T-helper 17 cell (primary cell): ENCODE measurements at places on chromosomes 1 and 21. TPM values are rescaled to one million over a fixed set of nuclear protein-coding genes. Genes with fewer than 3 reads are reported as not detected.

Gene CNIH3
- 1.4 TPM for total RNA-seq

Gene USF1
- 85.4 TPM for total RNA-seq

Gene SLFNL1
- 0.18 TPM for total RNA-seq

DNA sequence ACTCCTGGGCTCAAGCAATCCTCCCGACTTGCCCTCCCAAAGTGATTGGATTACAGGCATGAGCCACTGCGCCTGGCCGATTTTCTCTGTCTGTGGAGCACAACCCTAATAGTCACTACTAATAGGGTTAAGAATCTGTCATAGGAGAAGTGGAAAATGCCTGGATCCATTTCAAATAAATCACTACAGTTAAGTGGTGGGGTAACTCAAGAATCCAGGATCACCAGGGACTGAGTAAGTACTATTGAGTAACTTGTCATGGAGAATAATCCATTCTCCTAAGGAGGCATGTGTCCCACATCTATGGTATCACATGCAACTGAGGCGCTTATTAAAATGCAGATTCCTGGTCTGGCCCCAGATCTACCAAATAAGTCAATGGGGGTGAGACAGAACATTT, 53.2 kb downstream of the OPTC start:
- H3K27me3 ChIP-seq = peaks cover 16% of the 10 kb centered on the region
- DNase-seq = no peak
- H3K36me3 ChIP-seq = no peaks in the 10 kb centered on the region

DNA sequence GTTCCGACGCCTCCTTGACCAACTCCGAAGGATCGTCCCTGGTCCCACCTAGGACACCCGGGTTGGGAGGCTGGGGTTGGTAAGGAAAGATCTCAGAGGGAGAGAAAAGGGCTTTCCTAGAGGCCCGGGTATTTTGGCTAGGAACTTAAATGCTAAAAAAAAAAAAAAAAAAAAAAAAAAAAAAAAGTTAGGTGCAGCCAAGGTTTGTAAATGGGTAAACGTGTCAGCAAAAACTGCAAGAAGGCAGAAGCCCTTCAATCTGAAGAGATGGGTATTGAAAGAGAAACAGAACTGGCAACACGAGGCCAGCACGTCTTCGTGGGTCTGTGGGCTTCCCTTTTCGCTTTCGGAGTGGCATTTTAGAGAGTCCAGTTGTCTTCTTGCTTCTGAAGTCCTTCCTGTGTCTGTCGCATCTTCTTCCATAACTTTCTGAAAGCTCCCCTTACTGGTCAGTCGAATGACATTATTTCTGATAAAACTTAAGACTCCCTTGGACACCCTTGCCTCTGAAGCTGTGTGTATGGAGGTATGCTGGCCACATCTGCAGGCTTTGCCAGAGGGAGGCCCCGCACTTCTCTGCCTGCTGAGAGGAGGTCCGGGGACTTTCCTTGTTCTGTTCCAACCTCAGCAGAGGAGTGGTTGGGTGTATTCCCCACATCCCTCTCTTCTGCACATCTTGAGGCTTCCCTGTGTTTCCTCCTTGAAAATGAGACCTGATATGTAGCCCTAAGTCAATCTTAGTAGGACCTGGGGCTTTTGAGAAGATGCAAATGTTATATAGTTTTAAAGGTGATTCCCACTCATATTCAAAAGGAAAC, 745 bp downstream of the RCSD1 start:
- no peak for DNase-seq
- H3K27ac ChIP-seq = peak overlapping the region; percentile 98
- peaks cover 10% of the 10 kb centered on the region for H3K36me3 ChIP-seq

DNA sequence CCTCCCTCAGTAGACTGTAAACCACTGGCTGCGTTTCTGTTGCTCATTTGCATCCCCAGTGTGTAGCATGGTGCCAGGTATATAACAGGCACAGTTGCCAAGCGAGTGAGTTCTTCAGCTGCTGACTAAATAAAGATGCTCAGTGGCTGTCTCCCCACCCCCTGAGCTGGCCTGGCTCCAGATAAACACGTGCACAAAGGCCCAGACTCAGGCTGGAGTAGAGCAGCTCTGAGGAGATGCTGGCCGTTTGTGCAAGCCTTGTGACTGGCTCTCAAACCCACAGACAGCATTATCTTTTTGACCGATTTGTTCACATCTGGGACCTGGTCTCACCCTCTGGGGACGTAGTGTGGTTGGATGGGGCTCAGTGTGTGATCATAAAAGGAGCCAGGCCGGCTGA, 7.1 kb downstream of the CHRNB2 start:
- H3K4me1 ChIP-seq = peaks cover 37% of the 10 kb centered on the region
- H3K36me3 ChIP-seq = no peaks in the 10 kb centered on the region

Gene SEMA6C
- 9.5 TPM for total RNA-seq

- no peak overlapping the region for H3K27ac ChIP-seq
- H3K4me1 ChIP-seq = peaks cover 18% of the 10 kb centered on the region
- DNase-seq = no peak
- peaks cover 3% of the 10 kb centered on the region for H3K36me3 ChIP-seq
- peak overlapping the region; percentile 91 for H3K4me3 ChIP-seq
These were observed 11.7 kb downstream of the C1orf216 start for GRCh38 chr1:35706846-35707600.

- H3K4me3 ChIP-seq = no peak overlapping the region
- no peak for DNase-seq
- no peak overlapping the region for H3K27ac ChIP-seq
- no peaks in the 10 kb centered on the region for H3K36me3 ChIP-seq
- H3K4me1 ChIP-seq = no peaks in the 10 kb centered on the region
- peaks cover 54% of the 10 kb centered on the region for H3K27me3 ChIP-seq
These were observed 6.0 kb downstream of the GLIS1 start for GRCh38 chr1:53732912-53733317.

DNA sequence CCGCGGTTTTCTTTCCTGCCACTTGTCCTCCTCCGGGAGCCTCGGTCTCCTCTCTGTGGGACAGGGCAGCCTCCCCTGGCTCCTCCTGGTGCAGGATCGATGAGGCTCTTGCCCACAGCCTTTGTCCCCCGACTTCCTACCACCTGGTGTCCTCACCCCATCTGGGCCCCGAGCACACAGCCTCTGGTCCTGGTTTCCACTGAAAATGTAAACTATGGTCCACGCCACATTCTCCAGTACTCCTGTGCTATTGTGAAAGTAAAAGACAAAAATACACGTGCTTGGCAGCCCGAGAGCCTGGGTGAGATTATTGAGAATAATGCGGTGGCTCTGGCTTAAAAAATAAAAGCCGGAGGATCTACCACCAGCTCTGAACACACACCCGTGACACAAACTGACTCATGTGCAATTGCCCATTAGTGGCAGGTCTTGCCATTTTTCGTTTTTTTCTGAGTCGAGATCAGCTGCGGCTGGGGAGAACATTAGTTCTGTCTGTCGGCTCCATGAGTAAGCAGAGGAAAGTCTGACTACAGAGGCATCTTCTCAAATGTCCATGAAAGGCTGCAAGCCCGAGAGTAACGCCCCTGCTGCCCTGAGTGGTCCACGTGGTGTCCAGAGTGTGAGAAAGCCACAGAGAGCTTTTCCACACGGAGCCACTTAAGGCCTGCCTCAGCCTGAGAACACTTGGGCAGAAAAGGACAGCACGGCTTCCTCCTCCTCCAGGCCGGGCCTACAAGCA, 5.7 kb upstream of the COL6A2 start:
- H3K4me3 ChIP-seq = no peak overlapping the region
- peaks cover 8% of the 10 kb centered on the region for H3K4me1 ChIP-seq
- peaks cover 3% of the 10 kb centered on the region for H3K36me3 ChIP-seq
- no peak overlapping the region for H3K27ac ChIP-seq
- peaks cover 4% of the 10 kb centered on the region for H3K27me3 ChIP-seq

Gene IQGAP3
- total RNA-seq = not detected
